Fibroblast of the aortic adventitia (primary cell): ENCODE measurements at places on chromosomes 7 and 10.

DNA sequence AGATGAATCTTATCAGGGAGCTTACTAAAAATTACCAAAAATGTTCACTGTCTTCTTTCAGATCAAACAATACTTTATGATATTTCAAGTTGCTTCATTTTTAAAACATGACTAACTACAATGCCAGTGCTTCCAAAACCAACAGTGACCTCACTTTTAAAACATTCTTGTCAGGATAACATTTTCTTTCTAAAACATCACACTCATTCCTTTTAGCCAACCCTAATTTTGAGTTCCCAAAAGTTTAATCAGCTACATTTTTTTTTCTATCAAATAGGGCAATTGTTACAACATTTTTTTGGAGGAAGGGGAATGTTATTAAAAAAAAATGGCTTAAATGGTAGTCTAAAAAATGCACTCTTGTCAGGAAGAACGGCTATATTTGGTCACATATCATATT is 37.3 kb downstream of the RTKN2 start:
- peak; percentile 96 for DNase-seq

DNA sequence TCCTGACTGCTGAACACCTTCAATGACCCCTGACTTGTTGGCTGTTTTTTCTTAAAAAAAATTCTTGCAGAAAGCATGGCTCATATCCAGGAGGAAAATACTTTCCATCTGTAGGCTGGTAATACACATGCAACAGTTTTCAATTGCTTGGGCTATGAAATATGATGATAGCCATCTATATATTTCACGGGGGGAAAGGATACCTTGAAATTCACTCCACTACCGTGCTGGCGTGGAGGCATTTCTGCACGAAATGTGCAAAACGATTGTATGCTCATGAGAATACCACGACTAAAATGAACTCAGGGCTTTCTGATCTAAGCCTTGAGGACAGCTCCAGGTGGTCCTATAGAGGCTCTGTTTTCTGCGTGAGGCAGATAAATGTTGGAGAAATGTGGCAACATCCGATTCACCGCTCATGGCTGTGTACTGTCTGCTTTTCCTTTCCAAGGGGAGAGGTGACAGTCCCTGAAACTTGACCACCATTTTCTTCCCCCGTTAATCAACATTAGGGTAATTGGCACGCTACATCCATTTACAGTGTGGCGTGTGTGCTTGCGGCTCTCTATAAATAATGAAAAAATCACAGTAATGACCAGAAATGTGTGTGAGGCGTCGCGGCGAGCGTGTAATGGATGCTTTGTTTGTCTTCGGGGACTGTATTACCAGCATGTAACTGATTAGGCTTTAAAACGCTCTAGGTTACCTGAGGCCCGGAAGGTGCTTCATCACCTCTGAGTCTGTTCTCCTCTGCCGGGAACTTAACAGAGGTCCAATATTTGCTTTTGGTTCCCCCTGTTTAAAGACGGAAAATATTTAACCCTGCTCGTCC is 12.8 kb upstream of the CARD11 start:
- DNase-seq, result no peak

- no peak for DNase-seq
Measured at GRCh38 chr10:101183458-101184183, 45.6 kb downstream of the LBX1 start.

DNA sequence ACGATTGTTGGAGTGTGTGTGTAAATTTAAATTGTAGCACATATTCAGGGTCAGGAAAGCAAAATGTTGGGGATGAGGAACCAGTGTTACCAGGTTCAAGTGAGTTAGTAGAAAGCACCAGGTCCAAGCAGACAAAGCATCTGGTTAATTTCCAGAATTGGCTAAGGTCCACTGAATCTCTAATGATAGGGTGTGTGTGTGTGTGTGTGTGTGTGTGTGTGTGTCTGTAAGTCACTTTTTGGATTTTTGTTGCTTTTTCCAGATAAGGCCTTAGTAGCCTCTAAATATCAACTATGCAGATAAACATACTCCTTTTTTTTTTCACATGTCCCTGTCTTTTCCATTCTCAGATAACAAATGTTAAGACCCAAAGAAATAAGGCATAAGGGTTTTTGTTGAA is 36.6 kb upstream of the FMC1 start:
- DNase-seq, result no peak

DNA sequence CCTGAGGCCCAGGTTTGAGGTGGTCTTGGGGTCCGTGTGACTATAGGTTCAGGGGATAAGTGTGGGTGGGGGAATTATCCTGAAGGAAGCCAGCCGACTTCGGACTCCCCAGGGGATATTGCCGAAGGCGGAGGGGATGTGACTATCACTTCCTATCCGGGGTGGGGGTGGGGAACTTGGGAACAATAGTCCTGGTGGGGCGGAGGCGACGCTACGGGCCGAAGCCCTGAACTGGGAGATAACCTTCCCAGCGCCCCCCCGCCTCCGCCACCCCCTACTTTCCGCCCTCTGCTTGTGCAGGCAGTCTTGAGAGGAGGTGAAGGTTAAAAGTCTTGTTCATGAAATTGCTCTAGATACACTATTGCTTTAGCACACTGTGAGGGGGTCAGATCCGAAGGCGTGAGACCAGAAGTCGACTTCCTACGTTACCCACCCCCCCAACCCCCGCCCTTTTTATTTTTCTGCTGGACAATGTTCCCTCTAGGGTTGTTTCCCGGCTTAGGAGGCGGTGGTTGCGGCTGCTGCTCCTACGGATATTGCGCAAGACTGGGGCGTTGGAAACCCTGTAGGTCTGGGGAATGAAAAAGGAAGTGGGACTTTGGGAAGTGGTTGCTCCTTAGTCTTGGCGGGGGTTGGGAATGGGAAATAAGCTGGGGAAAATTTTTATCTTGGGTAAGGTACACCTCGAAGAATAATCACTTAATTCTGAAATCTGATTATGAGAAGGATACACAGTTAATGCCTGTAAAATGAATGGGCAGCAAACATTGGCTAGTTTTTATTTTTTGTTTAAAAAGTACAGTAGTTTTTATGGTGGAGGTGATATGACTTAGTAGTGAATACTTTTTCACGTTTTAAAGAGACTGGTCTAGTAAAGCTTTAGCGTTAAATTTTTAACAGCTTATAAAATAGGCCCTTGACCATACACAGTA is 1.5 kb downstream of the PTPN12 start:
- DNase-seq, result peak; percentile 95

DNA sequence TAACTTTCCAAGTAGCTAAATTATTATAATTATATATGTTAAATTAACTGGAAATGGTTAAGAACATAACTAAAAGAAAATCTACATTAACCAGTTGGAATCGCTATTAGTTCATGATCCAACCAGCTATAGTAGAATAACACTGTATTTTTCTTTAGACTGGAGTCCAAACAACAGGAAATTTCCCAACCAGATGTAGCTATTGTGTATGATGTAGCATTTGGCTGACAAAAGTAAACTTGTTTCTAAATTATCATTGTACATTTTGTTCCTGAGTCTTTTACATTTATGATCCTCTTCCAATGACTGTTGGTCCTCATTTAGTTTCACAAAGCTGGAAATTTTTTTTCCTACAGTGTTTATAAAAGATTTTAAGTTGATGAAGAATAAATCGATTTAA is 62.1 kb downstream of the PAPSS2 start:
- DNase-seq, result no peak

GRCh38 chr7:154709840-154710520 is 292.9 kb downstream of the PAXIP1 start:
- DNase-seq, result no peak

GRCh38 chr7:138459413-138460175 is 465 bp upstream of the TRIM24 start:
- no peak for DNase-seq

- peak; percentile 44 for DNase-seq
Measured at GRCh38 chr10:119542988-119543813, 682 bp upstream of the RGS10 start.

GRCh38 chr7:38274927-38275620 is 1.6 kb upstream of the TARP start:
- DNase-seq, result no peak
